ENCODE measurements at places on chromosomes 5 and 9.

GRCh38 chr5:181173420-181174342 is 26.3 kb downstream of the OR2V2 start:
- DNase-seq = no peak

GRCh38 chr9:1982074-1982473 is 33.1 kb upstream of the SMARCA2 start:
- DNase-seq = no peak

- DNase-seq = no peak
These were observed 37.2 kb upstream of the SH3PXD2B start for GRCh38 chr5:172491481-172491880.

- peak; percentile 61 for DNase-seq
These were observed 77.6 kb downstream of the PCDH1 start for GRCh38 chr5:141800617-141801016.

DNA sequence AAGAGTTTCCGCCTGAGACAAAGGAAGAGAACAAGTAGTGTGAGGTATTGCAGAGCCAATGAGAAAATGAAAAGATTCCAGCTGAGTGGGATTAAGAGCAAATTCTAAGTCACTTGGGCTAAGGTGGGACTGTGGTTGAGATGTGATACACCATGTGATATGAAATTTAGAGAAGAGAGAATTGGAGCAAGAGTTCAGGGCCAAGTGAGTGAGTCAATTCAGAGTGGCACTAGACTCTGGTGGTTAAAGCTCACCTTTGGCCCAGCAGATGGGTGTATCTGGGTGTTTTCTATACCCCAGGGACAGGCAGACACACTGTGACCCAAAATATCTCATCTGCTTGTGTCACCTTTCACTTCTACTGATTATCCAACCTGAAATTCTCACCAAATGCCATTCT is 368.1 kb downstream of the KCNN2 start:
- no peak for DNase-seq

DNA sequence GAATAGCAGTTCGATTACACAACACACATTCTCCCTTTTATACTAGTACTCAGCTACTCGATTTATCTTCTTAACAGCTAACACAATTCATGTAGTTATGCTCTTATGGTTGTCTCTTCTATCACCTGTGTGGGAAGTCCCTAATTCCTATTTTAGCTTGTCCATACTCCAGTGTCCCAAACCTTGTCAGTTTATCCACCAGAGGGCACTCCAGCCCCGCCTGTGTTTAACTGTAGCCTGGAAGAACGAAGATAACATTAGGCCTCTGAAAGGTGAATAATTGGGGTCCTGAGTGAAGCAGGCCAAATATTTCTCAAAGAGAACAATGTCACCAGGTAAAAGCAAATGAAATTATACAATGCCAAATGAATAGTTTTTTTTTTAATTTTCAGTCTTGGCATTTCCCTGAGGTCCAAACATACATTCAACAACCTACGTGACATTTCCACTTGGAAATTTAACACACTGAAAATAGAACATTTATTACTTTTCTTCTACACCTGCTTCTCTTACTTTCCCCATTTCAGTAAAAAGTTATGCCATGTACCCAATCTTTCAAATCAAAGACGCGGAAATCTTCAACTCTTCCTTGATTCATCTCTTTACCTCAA is 560.7 kb downstream of the HTR1A start:
- DNase-seq = peak; percentile 12

GRCh38 chr5:87185838-87186237 is 81.8 kb upstream of the RASA1 start:
- DNase-seq = no peak

DNA sequence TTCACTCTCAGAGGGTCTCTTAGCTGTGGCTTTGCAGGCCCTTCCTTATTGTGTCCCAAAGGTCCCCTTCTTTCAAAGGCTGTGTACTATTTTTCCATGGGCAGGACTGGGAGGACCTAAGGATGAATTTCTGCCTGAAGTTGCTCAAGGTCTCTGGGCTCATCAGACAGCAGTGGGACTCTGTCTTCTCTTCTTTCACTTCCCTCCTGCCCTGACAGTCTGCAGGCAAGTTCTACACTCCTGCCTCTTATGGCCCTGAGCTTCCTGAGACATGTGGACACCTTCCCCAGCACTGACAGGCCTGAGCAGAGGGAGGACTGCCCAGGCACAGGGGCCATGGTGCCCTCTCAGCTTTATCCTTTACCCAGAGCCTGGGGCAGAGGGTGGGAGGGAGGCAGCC is 14.8 kb downstream of the ENHO start:
- DNase-seq = no peak

- no peak for DNase-seq
These were observed 586.4 kb downstream of the TAF11L14 start for GRCh38 chr5:18220631-18221030.

GRCh38 chr9:125994066-125994943 is 247.1 kb downstream of the PBX3 start:
- no peak for DNase-seq

DNA sequence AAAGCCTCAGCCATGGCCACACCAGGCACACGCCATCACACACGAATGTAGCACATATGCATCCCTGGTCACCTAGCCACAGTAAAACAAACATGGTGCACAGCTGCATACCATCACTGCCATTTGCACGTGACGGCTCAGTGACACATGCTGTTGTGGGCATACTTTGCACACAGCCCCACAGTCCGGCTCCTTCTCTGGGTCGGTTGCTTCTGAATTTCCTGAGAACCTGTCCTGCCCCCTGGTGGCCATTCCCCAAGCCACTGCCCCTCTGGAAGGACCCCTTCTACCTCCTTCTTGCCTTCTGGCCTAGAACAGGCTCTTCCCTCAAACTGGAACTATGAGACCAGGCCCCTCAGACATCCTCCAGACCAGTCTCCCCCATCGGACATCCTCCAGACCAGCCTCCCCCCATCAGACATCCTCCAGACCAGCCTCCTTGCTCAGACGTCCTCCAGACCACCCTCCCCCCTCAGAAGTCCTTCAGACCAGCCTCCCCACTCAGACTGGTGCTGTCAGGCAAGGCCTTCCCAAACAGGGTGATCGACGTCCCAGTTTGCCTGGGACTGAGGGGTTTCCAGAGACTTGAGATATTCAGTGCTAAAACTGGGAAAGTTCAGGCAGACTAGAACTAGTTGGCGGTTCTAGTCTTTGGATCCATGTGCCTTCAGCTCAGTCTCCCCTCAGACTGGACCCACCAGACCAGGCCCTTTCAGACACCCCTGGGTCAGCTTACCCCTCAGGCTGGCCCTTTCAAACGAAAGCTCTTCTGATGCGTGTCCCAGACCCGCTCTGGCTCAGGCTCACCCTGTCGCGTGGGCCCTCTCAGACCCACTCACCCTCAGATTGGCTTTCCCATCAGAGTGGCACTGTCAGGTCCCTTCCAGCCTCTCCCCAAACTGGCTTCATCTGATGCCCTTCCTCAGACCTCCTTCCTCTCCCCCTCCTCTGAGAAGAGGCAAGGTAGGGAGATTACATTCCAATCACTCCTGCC is 24.3 kb upstream of the ENHO start:
- DNase-seq = no peak

DNA sequence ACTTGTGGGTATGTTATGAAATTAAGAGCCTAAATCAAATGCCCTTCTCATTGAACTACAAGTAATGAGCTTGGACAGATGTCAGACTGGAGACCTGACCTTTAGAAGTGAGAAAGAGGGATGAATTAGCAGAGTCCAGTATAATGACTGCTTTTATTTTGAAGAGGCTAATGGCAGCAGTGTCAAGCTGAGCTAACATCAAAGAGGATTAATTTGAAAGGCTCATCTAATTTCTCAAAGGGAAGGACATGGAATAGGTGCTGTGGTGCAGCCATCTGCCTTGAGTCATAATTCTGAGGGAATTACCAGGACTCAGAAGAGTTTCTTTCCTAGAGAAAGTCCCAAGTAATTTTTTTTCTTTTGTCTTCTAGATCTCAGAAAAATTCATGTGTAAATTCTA is 57.6 kb downstream of the FAM81B start:
- no peak for DNase-seq

- DNase-seq = no peak
These were observed 110.5 kb upstream of the KLF4 start for GRCh38 chr9:107600060-107600573.

GRCh38 chr9:93290495-93291434 is 106.8 kb downstream of the WNK2 start:
- no peak for DNase-seq

- no peak for DNase-seq
These were observed 24.7 kb downstream of the POU4F3 start for GRCh38 chr5:146363161-146363874.

- no peak for DNase-seq
These were observed 28.8 kb downstream of the LHX2 start for GRCh38 chr9:124040186-124040931.

DNA sequence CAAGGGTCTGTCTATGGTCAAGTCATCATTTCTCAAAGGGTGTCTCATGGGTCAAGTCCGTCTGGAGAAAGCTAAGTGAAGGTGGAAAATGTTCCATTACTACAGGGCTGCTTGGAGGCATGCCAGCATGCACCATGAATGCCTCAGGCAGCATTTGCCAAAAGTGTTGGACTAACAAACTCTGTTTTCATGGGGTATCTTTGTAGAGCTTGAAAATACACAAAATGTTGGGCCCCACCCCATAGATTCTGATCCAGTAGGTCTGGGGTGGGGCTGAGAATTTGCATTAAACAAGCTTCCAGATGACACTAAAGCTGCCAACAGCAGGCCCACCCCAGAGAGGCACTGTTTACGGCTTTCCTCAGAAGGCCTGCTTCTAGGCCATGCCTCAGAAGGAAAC is 75.0 kb upstream of the FRRS1L start:
- DNase-seq = no peak

DNA sequence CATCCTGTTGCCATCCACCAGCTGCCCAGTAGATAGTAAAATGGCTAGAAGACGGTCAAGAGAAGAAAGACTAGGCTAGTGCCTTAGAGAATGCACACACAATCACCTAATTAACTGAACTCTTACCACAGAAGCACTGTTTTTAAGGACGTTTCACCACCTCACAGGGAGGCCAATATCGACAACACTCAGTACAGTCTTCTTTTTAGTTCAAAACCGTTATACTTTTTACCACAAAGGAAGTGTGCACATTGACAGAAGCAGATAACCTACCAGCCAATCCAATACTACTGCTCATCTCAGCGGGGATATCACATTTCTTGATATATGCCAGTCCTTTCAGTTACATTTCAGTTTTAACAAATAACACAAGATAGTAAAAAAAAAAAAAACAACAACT is 122.3 kb downstream of the GNAQ start:
- DNase-seq = no peak

- peak; percentile 80 for DNase-seq
These were observed 53.9 kb downstream of the CSNK1A1 start for GRCh38 chr5:149497357-149497756.

GRCh38 chr9:98600631-98601030 is 108.1 kb downstream of the GABBR2 start:
- DNase-seq = no peak

GRCh38 chr9:34205102-34205501 is 26.3 kb downstream of the UBAP1 start:
- DNase-seq = no peak

- peak; percentile 50 for DNase-seq
These were observed 1.0 kb upstream of the GOLGA1 start for GRCh38 chr9:124941679-124942561.

DNA sequence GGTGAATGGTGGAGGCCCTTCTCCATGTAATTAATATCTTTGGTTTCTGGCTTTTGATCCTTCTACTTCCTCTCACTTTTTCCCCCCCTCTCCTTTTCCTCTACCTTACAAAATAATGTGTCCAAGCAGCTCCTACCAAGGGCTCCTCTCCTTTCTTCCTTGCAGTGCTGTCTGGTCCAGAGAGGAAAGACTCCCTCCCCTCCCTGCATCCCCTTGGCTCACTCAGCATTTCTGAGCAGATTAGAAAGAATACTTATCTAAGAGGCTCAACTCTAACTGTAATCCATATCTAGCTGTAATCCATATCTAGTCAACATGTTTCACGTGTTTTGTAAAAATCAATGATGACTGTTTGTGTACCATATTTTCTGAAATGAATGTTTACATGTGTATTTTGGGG is 97.4 kb downstream of the GAPVD1 start:
- DNase-seq = no peak

GRCh38 chr5:125487231-125487630 is 740.8 kb upstream of the ZNF608 start:
- DNase-seq = no peak

- no peak for DNase-seq
These were observed 16.2 kb downstream of the SMIM23 start for GRCh38 chr5:171801839-171802238.

GRCh38 chr5:150579462-150580400 is 60.7 kb upstream of the SYNPO start:
- no peak for DNase-seq

- DNase-seq = no peak
These were observed 83.4 kb upstream of the IQGAP2 start for GRCh38 chr5:76319673-76320072.

DNA sequence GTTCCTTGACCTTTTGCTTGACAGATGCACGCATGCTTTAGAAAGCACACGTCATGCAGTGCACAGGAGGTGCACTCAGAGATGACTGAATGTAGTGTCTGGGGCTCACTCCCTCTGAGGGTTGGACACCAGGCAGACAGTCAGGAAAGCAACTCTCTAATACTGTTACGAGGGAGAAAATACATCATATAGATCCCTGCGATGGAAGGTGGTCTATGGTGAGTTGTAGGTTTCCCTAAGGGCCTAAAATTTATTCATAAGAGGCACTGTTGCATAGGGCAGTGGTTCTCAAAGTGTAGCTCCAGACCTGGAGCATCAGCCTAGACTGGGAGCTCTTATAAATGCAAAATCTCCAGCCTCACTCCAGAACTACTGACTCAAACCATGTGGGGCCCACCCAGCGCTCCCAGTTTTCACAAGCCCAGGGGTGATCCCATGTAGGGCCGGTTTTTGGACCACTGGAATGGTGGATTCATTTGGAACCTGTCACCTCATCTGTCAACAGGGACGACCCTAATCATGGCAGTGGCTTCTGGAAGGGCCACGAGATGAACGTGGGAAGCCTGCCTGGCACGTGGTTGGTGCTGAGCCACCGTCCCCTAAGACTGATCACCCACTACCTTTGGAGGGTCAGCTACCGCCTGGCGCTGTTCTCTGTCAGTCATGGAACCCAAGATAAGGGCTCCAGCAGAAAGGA is 16.8 kb upstream of the PHF19 start:
- no peak for DNase-seq

DNA sequence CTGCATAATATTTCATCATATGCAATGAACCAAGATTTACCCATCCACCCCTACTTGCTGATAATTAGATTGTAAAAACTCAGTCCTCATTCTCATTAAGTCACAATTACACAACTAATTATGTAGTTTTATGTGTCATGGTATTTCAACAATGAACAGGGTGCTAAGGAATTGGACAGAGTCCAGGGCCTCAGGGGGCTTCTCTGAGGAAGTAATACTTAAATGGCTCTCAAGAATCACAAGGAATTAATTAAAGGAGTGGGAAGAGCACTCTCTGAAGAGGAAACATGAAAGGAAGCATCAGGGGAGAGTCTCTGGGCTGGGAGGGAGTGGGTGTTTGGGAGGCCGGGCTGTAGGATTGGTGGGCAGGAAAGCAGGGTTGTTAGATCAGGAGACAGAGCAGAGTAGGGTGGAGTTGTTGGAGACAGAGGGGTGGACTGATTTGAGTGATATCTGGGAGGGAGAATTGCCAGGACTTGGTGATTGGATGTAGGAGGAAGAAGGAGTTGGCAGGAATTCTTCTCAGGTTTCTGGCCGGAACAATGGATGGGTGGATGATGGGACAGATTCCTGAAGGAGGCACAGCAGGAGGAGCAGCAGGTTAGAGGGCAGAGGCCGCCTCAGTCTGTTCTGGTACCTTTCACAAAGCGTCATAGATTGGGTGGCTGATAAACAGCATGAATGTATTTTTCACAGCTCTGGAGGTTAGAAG is 23.0 kb upstream of the NSG2 start:
- no peak for DNase-seq

GRCh38 chr9:137146527-137146918 is 7.6 kb downstream of the GRIN1 start:
- DNase-seq = no peak

All from hindlimb muscle (tissue), 1 donor.